Fibroblast of the conjunctiva (primary cell): ENCODE measurements at places on chromosomes 5 and 9.

- DNase-seq: peak; percentile 37
Observed at GRCh38 chr9:15642369-15642962, 89.6 kb downstream of the CCDC171 start.

- no peak for DNase-seq
Observed at GRCh38 chr9:127295005-127295404, 30.4 kb downstream of the GARNL3 start.

GRCh38 chr5:178291969-178292825 is 59.6 kb upstream of the PHYKPL start:
- DNase-seq: no peak

DNA sequence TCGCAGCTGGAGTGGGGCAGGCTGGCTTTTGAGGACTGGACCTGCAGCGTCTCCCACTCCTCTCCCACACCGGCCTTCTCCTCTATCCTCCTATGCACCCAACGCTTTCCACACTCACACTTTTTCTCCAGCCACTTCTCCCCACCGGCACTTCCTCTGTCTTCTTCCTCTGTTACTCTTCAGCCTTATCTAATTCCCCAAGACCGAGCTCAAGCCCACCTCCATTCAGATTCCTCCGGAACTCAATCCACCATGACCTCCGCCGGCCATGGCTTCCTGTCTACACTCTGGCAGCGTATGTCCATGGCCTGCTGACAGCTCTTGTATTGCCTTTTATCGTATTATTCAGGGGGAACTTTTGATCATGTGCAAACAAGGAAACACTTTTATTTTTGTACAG is 545 bp upstream of the OR2V1 start:
- DNase-seq: no peak

DNA sequence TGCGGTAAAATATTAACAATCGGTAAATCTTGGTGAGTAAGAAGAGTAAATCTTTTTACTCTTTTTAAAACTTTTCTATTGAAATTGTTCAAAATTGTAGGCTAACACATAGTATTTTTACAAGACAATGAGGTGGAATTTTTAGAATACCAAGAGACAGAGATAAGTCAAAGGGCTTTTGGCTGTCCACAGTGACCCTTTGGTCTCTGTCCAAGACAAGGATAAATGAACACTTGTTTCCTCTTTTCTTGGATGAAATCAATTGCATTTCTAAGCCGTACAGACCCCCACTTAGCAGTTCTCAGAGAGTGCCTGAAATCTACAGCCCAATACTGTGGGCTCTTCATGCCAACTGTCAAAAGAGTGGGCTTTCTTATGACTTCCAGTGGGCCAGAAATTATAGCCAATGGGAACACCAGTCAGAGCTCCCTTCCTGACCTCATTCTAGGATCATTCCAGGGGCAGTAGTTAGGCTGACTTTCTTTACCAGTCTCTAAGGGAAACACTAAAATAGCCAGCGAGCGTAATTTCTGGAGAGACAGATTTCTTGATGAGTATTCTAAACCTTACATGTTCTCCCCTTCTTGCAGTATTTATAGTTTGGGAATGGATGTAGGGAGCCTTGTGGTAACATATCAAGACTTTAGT is 74.1 kb downstream of the GALNT10 start:
- DNase-seq: no peak

DNA sequence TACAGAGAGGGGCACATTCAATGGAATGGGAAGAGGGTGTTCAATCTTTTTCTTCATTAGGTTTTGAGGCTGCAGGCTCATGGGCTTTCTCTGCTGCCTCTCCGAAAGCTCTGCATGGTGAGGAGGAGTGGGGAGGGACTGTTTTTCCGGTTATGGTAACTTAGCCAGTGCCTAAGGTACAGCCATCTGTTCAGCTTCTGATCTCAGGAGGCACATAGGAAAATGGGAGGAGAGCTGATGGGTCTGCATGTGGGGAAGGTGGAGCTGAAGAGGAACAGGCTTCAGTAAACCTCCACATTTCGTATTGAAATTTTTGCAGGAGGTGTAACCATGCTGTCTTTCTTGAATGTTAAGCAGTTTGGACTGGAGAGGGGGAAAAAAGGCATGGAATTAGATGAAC is 1020.4 kb upstream of the WWC1 start:
- DNase-seq: no peak

DNA sequence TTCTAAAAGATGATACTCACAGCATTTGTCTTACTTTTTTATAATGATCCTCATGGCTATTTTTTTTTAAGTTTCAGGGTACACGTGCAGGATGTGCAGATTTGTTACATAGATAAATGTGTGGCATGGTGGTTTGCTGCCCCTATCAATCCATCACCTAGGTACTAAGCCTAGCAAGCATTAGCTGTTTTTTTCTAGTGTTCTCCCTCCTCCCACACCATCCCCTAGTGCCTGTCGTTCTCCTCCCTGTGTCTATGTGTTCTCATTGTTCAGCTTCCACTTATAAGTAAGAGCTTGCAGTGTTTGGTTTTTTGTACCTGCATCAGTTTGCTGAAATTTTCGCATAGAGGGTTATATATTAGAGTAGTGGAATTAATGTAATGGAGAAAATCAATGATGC is 189.1 kb upstream of the CDH12 start:
- DNase-seq: no peak

- peak; percentile 63 for DNase-seq
Observed at GRCh38 chr5:35803191-35803651, 53.5 kb upstream of the IL7R start.

DNA sequence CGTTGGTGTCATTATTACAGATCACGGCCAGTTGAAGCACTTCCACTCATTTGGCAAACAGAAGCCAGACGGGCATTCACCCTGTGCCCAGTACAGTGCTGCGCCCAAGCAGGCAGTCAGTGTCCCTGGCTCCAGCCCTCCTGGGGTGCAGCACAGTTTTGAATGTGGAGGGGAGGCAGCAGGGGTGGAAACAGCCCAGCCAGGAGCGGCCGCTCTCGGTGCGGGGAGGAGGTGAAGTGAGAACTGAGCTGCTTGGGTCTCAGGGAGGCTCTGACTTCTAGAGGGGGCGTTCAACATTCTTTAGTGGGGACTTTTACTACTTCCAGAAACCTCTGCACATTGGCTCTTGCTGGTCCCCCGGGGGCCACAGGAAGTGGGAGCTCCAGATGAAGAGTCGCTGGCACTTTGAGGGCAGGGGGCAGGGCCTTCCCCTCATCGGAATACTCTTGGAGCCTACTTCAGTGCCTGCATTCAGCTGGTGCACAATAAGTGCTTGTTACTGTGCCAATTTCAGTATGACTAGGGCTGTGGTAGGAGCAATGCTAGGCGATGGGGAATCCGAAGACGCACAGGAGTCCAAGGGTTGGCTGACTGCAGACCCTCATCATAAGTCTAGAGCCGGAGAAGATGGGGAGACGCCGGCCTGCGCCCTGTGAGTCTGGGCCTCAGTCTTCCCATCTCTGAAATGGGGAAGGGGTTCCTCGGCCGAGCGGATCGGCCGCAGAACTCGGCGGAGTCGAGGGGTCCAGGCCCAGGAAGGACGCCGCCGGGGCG is 492 bp upstream of the NEK6 start:
- no peak for DNase-seq
